Activated CD8-positive, alpha-beta memory T cell treated with anti-CD3 and anti-CD28 coated beads for 1 hour (primary cell): ENCODE measurements at places on chromosomes 6 and 20.

- DNase-seq, result no peak
Measured at GRCh38 chr20:32326504-32326845, 31.7 kb upstream of the ASXL1 start.

DNA sequence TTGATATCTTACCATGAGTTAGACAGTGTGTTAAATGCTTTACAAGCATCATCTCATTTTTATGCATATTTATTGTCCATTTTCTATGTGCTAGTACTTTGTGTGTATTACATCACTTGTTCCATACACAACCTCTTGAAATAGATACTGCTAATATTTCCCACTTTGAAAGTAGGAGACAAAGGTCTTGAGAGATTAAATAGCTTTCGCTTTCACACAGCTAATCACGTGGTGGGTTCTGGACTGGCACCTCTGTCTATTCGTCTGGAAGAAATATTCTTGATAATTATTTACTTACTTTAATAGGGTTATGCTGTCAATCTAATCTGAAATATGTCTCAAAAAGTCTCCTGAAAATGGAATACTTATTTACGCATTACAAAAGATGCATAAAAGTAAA lies 30.2 kb downstream of the EPHA7 start:
- no peak for DNase-seq

GRCh38 chr20:50953196-50953595 lies 5.1 kb downstream of the DPM1 start:
- DNase-seq, result no peak

- no peak for DNase-seq
Measured at GRCh38 chr20:46751856-46752255, 42.4 kb downstream of the SLC2A10 start.

DNA sequence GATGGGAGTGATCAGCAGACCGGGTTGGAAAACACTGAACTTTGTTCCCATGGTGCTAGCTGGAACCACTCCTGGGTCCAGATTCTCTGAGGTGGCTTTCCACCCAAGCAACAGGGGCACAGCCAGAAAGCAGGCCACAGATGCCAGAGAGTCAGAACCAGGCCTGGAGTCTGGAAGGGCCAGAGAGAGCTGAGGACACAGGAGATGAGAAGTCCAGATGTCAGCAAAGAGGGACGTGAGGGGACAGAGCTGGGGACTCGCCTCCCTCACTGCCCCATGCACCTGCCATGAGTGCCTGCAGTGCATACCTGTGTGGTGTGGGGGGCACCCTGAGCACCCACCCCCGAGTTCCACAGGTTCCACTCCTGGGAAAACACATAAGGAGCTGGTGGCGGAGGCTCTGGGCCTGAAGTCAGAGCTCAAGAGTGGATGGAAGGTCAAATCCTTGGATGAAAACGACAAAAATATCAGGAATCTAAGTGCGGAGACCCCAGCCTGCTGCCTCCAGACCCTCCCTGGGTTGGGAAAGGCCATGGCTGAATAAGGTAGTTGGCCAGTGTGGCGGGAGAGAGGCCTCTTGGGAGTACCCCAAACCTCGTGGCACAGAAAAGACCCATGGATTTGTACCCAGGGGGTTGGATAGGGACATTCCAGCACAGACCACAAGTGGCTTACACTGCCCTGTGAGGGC lies 224.2 kb downstream of the SYNDIG1 start:
- no peak for DNase-seq

DNA sequence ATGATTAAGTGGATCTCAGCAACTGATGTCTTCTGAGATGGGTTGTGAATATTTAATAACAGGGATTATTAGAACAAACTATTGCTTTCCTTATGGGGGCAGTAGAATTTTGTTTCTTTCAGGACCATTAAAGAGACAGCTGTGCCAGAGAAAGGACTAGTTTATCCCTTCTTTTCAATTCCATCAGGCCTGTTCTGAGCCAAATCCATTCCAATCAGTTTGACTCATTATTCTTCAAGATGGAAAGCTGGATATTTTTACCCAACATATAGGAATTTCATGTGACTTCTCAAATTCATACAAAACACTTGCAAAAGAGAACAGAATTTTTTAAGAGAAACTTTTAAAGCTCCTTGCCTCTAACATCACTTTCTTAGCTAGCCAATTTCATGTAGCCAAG lies 722.0 kb upstream of the FLRT3 start:
- no peak for DNase-seq
